ENCODE measurements at places on chromosomes 6 and 20.
A peak's percentile ranks its signal among the peaks of the same experiment; 100 is the strongest.

- peak; percentile 69 for DNase-seq
These were observed 56.5 kb upstream of the DST start for GRCh38 chr6:56699066-56699654.

DNA sequence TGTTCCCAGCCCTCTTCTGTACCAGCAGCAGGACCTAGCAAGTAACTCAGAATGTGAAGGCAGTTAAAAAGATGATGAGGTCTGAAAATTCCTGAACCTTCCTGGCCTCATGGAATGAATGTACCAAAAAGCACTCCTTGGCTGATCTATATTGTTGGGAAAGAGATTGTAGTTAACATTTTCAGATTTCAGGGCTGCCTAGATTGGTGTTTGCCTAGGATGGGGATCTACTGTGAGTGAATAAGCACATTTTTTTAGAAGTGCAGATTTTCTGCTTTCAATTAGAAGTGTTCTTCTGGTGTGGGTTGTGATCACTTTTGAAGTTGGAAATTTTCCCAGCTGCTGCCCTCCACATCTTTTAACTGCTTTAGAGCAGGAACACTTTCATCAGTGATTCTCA is 6.2 kb downstream of the MYLIP start:
- DNase-seq: no peak

DNA sequence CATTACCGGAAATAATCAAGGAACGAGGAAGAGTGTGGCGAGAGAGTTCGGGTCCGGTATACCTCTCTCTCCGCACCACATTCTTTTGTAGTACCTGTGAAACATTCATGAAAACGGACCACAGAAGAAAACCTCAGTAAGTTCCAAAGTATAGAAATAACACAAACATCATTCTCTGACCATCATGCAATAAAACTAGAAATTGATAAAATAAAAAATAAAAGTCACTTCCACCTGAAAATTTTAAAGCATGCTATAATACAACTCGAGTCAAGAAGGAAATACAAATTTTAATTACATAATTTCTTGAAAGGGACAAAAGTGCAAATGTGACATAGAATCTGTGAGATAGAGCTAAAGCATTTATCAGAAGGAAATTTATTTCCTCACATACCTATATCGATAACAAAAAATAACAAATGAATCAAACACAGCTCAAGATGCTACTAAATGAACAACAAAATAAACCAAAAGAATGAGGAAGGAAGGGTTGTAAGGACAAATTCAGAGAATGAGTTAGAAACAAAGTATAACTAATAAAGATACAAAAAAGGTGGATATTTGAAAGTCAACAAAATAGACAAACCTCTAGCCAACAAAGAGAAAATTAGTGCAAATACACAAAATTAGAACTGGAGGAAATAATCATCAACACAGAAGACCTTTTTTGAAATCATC is 84.2 kb downstream of the TRIM27 start:
- DNase-seq: no peak

GRCh38 chr6:22614547-22614946 is 45.2 kb downstream of the HDGFL1 start:
- DNase-seq: no peak

- DNase-seq: peak; percentile 58
These were observed 75.1 kb downstream of the CDC40 start for GRCh38 chr6:110255211-110255750.

DNA sequence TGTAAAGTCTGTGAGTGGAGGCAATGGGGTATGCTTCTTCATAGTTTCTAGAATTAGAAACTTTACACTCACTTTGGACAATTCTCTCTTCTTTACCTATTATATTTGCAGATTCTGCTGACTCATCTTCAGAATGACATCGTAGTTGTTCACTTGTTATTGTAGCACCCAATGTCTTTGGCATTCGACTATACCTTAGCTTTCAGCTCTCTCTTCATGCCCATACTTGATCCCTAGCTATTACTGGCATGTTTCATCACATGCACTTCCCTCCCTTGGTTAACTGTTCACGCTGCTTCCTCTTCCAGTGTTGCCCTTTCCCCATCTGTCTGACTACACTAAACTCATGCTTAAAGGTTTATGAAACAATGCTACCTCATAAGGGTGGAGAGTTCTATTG is 298.1 kb upstream of the TCF21 start:
- DNase-seq: no peak

DNA sequence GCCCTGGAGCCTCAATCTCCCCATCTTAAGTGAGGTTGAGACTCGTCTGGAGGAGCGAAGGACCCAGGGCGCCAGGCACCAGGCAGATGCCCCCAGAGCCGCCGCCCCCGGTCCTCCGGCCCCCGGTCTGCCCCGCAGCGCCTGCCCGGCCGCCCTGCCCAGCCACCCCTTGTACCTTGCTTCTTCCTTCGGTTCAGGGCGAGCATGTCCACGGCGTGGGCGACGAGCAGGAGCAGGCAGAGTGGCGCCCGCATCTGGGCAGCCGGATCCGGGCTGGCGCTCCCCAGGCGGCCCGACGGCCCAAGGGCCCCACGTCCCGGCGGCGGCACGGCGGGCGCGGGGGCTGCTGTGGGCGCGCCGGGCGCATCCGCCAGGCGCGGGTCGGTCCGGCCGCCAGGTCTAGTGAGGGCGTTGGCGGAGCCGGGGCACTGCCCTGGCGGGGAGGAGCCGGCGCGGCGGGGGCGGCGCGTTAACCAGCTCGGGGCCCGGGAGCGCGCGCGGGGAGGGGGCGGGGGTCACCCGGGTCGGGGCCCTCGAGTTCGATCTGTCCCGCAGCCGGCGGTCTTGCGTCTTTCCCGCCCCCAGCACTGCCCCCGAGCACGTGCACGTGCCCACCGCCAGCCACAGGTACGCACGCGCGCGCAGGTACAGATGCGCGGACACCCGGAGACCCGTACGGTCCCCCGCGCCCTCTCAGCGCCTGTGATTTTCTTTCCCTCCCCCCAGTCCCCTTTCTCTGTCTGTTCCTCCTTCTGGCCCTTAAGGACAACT is at the start of gene RSPO4:
Gene RSPO4 (minus strand): TSS at position 401 of the 771 bp plus-strand sequence. CDS start 147 bp downstream, at position 254.
- no peak for DNase-seq

DNA sequence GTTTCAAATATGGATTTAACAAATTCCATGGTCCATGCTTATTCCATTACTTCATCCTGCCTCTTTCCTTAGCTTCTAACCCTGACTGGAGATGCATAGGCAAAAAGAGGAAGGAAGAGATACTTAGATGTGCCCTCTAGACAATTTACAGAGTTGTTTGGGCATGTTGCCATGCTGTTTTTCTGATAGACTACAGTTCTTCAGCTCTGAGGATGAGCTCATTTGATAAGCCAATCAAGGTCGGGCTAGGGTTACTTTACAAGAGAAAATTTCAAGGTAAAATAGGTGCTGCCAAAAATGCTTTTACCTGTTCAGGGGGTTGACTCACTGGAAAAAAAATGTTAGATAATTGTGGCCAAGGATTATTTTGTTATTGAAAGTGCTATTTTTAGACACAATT is 5.9 kb downstream of the HCRTR2 start:
- DNase-seq: no peak

GRCh38 chr6:166691199-166691598 is 64.1 kb upstream of the RPS6KA2 start:
- DNase-seq: peak; percentile 57

- no peak for DNase-seq
These were observed 146.3 kb upstream of the RNF24 start for GRCh38 chr20:4161401-4162251.

DNA sequence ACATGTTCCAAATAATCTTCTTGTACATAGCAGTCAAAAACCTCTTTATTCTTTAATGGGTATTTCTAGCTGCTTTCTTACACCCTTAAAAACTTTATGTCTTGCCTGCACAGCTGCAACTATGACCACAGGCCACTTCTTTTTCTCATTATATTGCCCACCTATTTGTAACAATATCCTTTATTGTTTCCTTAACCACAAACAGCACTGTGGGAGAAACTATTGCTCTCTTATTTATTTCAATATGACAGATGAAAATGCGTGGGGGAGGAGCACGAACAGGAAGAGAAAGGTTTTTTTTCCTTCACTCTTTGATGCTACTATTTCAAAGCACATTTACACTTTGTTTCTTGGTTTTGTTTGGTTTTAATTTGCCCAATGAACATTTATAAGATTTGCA is 253.5 kb downstream of the GJA1 start:
- DNase-seq: no peak

- no peak for DNase-seq
These were observed 85.7 kb downstream of the RFPL4B start for GRCh38 chr6:112432853-112433252.

DNA sequence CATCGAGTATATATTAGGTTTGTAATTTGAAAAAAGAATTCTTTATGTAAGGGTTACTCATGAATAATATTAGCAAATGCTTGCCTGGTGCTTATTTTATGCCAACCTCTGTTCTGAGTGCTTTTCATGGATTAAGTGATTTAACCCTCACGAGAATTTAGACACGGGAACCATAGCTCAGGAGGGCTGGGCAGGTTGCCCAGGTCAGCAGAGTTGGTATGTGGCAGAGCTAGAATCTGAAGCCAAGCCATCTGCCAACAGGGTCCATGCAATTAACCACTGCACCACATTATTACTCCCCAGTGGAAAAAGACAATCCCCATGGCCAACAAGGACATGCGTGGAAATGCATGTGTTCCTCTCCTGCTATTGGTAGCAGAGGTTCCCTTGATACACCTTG is 345.6 kb downstream of the CDC5L start:
- DNase-seq: no peak

DNA sequence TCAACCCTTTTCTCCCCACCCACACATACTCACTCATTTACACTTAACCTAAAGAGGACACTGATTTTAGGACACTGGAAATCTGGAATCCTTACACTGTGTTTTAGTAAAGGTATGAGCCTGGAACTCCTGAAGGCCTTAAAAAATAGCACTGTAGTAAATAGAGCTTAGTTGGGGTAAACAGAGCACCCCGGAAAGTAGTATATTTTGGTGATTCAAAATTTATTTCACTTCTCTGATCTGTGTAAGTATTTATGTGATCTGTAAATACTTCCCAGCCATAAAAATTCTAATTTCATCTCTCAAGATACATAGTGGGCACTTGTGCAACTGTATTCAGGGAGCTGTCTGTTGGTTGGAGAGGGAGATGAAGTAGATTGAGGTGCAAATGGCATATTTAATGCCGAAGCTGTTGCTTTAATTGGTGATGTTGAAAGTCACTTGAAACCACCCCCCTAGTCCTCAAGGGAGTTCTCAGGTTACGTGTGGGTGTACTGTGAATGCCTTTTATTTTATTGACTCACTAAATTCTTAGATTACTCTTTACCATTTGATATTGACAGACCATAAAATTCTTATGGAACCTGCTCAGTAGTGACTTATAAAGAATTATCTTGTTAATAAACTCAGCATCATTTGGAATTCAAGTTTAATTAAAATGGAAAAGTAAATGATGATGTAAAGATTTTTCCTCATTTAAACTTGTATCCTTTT is 154.9 kb downstream of the SOX4 start:
- peak; percentile 58 for DNase-seq

GRCh38 chr20:63362436-63363009 is 1.4 kb upstream of the CHRNA4 start:
- DNase-seq: no peak

- no peak for DNase-seq
These were observed 16.7 kb upstream of the GCM1 start for GRCh38 chr6:53165293-53165692.
